ENCODE measurements at places on chromosomes 11 and 22. TPM values are rescaled to one million over a fixed set of nuclear protein-coding genes. Genes with fewer than 3 reads are reported as not detected.

GRCh38 chr22:49678137-49678841, 149.4 kb downstream of the BRD1 start:
- DNase-seq = no peak

DNA sequence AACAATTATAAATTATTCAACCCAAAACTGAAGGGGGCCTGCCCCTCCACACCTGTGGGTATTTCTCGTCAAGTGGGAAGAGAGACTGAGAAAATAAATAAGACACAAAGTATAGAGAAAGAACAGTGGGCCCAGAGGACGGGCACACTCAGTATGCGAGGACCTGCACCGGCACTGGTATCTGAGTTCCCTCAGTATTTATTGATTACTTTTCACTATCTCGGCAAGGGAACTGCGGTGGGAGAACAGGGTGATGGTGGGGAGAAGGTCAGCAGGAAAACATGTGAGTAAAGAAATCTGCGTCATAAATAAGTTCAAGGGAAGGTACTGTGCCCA, 3.2 kb downstream of the C11orf54 start:
- DNase-seq = no peak

GRCh38 chr11:78266451-78266850, 77.7 kb downstream of the USP35 start:
- no peak for DNase-seq

- DNase-seq = no peak
Measured at GRCh38 chr22:28229566-28230485, 310.8 kb upstream of the PITPNB start.

GRCh38 chr11:102240502-102240901, 76.8 kb upstream of the BIRC3 start:
- peak; percentile 35 for DNase-seq

ST3GAL4 gene
- total RNA-seq = 126 TPM

GRCh38 chr11:20258376-20258895, 98.2 kb upstream of the DBX1 start:
- no peak for DNase-seq

GRCh38 chr11:118147502-118147901, 5.1 kb downstream of the SCN4B start:
- DNase-seq = no peak

PHLDA2 gene
- total RNA-seq = 110 TPM

GRCh38 chr22:32336121-32336603, 21.5 kb upstream of the RFPL3 start:
- DNase-seq = no peak

CALCA gene
- not detected for total RNA-seq

KCNK7 gene
- total RNA-seq = 0.69 TPM

GRCh38 chr22:41818011-41818410, 14.9 kb upstream of the SREBF2 start:
- no peak for DNase-seq

- peak; percentile 35 for DNase-seq
Measured at GRCh38 chr11:32420937-32421901, 14.1 kb downstream of the WT1 start.

DNA sequence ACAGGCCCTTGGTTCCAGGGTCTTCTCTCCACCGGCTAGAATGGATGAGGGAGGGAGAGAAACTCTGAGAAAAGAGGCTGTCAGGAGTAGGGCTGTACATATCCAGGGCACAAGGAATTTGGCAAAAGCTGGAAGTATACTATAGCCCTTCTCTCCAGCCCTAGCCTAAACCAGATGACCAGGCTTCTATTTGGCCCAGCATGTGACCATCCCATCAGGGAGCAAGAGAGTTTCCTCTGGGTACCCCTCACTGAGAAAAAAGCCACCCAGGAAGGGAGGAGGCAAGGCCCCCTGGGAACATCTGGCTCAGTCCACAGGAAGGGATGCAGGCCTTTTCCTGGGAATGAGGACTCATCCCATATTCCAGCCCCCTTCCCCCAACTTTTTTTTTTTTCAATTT, 8.3 kb downstream of the CD44 start:
- no peak for DNase-seq

GRCh38 chr22:45626198-45626651, 45.4 kb upstream of the ATXN10 start:
- peak; percentile 94 for DNase-seq

DNA sequence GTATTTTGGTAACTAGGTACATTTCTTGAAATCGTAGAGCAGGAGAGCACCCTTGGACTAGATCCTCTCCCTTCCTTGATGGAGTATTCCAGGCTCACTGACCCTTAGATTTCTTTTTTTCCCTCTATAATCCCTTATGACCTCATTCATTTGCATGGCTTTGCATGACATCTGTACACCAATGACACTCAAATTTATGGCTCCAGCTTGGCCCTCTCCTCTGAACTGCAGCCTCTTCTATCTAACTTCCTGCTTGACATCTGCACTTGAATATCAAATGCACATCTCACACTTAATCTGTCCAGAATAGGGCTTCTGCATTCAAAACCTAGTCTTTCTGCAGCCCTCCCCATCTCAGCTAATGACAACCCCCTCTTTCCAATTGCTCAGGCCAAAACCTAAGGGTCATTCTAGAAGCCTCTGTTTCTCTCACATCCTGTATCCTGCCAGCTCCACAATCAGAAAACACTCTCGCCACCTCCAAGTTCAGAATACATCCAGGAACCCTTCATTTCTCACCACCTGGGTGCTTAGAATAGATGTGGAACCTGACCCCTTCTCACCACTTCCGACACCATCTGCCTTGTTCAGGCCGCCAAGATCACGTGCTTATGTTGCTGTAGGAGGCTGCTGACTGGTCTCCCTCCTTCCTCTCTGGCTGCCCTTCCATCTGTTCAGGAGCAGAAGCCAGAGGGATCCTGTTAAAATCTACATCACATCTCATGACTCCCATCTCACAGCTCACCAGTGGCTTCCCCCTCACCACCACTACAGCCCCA, 138.9 kb upstream of the MTNR1B start:
- DNase-seq = no peak

EXPH5 gene
- total RNA-seq = 13.5 TPM
